NCI-H2029 treated with DMSO at 0.1 percent for 48 hours (cell line): ENCODE measurements at places on chromosomes 13 and 19.

DNA sequence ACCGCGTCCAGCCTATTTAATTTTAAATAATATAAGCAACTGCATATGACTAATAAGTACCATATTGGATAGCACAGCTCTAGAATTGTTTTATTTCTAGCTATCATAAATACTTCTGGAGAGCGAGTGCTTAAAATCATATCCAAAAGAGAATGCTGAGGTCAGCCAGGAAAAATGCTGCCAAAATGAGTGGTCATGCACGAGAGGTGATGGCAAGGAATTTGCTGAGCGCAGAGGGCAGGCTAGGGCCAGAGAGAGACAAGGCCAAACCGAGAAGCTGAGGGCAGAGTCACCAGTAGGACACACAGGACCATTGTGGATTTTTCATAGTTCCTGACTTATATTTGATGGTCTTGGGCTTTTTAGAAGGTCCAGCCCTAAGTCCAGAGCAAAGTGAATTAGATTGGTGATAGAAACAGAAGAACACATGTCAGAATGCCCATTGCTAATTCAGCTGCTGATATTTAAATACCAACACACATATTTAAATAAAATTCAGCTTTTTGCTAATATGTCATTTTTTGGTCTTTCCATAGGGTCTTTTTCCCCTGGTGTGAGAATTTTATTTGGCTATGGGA lies 33.6 kb upstream of the UBL3 start:
- no peak for DNase-seq

- DNase-seq = no peak
Measured at GRCh38 chr19:50252111-50252886, 48.9 kb downstream of the MYH14 start.

DNA sequence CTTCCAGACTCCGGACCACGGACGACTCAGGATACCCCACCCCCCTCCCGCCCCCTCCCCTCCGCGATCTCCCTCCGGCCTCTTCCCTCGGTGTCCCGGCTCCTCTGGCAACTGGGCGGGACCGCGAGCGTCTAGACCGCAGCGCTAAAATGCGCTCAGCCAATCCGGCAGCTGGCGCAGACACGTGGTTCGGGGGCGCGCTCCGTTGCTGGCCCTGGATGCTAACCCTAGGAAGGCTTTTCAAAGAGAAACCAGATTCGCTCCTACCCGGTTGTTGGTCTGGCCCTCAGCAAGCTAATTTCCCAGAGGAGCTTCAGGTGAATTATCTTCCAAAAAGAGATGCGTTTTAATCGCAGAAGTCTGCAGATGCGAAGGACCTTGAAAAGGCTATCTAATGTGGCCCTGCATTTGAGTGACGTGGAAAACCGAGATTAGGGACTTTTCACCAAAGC lies at the start of gene DZIP1:
Gene DZIP1, minus strand, starts transcription at position 106 of the 452 bp plus-strand sequence. CDS start 2,677 bp downstream, outside the sequence.
- no peak for DNase-seq

DNA sequence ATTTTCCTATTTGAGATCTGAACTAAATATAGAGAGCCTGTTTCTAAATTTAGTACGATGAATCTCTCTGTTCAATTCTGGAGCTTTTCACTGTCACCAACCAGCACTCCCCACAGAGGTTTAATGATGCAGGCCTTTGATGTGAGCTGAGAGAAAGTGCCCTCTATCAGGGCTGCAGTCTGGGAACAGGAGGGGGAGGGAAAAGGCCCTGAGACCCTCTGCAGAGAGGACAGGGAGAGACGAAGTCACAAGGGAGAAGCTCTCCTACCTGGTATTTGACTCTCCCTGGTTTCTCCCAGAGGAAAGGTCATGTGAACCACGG lies 206.8 kb upstream of the SOX1 start:
- DNase-seq = no peak

GRCh38 chr13:60787083-60787482 lies 390.1 kb downstream of the TDRD3 start:
- DNase-seq = no peak

DNA sequence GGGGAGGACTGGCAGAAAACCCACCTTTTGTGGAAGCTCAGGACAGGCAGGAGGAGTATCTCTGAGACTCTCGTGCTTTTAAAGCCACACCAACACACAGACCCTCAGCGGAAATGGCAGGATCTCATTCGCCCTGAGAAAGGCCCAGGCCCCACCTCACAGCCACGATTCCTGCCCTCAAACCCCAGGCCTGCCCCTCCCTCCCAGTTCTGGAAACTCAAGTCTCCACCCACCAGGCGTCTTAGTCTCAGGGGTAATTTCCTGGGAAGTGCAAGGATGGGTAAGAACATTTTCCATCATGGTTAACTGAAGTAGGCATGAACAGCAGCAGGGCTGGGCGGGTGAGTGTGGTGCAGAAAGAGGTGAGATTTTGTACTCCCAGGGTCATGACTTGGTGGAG lies 8.0 kb upstream of the PDE4C start:
- DNase-seq = no peak

DNA sequence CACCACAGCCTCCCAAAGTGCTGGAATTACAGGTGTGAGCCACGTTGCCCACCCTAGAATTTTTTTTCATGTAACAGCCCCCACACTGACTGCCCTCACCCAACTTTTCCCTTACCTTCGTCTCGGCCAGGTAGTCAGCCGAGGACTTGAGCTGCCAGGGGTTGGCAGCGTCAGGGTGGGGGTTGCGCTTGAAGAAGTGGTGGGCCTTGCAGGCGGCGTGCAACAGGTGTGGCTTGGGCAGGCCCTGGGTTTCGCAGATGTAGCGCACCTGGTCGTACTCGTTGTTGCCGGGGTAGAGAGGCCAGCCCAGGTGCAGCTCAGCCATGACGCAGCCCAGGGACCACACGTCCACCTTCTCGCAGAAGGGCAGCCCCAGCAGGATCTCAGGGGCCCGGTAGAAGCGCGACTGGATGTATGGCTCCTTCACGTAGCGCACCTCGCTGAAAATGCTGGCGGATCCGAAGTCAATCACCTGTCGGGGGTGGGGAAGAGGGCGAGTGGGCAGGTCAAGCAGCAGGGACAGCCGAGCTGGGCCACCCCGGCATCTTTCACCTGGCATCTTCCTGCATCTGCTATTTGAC lies 6.2 kb downstream of the HIPK4 start:
- DNase-seq = no peak

DNA sequence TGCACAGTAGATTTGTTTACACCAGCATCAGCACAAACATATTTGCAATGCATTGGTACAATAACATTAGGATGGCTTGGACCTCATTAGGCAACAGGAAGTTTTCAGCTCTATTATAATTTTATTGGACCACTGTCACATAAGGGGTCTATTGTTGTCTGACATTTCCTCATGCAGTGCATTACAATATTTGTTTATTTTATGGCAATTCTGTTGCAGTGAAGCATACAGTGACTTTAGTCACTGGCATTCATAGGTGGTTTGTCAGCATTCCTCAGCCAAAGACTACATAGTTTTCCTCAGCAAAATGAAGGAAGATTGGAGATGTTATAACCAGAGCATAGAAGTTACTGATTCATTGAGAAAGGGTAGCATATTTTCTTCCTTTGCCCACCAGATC lies 1732.9 kb downstream of the PCDH9 start:
- no peak for DNase-seq
